ENCODE measurements at places on chromosomes 1 and 21.

GRCh38 chr1:176938375-176938774 lies 226.1 kb downstream of the ASTN1 start:
- no peak for DNase-seq

DNA sequence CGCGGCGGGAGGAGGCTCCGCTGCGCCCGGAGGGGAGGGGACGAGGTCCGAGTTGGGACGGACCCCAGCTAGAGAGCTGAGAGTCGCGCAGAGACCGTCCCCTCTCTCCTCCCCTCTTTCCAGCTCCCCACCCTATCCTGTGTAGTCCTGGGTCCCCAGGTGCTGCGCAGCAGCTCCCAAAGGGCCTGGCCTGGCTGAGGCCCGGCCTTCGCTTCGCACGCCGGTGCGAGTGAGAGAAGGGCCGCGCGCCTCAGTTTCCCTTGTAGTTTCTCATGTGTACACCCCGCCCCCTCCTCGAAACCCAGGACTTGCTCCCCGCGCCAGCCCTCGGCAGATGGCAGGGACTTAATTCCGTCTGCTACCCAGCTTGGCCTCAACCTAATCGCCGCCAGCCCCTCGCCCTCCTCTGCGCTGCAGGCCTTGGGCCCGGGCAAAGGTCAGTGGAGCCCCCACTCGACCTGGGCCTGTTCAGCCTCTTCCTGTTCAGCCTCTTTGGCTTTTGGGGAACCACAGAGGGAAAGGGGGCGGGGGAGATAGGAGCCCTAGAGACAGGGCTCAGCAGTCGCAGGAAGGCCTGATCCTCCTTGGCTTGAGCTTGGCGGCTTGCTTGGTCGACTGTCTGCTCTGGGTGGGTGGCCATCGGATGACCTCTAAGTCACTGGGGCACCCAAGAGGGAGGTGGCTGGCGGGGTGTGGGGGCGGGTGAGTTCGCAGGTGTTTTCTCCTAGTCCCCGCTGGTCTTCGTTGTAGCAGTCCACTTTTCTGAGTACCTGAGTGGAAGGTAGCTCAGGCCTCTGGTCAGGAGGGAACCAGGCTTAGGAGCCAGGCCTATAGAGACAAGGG lies 1.0 kb downstream of the ZNF687 start:
- DNase-seq, result peak; percentile 65

- DNase-seq, result peak; percentile 90
These were observed 549 bp downstream of the THBS3 start for GRCh38 chr1:155206891-155207805.

- DNase-seq, result no peak
These were observed 55.7 kb upstream of the KCNE2 start for GRCh38 chr21:34307991-34308532.

DNA sequence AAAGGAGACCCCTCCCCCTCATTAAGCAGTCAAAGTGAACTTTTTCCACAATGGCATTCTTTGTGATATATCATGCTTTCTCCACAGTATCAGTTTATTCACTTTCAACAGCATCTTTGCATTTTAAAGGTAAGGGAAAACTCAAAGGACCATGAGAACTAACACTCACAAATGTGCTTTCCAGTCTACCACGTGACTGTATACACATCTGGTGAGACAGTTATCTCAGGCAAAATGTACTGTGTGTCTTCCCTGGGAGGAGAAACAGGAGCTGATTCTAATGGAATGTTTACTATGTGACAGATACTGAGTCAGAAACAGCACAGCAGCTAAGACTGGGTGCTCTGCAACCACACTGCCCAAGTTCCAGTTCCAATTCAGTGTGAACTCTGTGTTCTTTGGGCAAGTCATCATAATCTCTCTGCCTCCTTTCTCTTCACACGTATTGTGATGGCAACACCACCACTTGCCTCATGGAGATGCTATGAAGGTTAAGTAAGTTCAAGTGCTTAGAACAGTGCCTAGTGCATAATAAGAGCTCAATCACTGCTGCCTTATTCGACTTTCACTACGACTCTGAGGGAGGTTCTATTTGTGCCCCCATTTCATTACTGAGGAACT lies 79.0 kb downstream of the SLC45A1 start:
- peak; percentile 36 for DNase-seq

All from inflammatory macrophage treated with lipopolysaccharide for 1 hour (primary cell).